ENCODE measurements at places on chromosomes 13 and 19.

DNA sequence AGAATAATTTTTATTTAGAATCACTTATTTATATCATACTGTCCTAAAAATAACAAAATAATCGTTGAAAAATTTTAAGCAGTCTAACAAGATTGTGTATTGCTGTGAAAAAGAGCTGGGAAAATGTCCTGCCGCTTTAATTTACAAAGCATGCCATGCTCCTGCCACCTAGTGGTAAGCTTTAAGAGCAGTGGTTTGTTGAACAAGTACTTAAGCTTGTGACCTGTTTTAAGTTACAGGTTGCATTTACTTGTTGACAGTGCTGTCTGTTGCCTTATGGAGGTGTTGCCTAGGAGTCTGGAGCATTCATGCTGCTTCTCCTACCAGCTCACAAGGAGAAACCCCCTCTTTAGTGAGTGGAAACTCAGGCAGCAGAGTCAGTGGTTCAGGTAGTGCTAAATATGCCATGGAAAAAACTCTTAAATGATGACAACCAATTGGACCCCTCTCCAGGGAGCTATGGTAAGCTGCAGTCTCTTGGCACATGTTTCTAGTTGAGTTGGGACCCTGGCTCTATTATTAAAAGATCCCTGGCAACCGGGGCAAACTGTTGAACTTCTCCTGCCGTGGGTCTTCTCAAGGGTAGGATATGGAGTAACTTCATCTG is 68.4 kb downstream of the SPATA13 start:
- DNase-seq: peak; percentile 15

- no peak for DNase-seq
Observed at GRCh38 chr19:14021474-14021873, 6.5 kb upstream of the RLN3 start.

DNA sequence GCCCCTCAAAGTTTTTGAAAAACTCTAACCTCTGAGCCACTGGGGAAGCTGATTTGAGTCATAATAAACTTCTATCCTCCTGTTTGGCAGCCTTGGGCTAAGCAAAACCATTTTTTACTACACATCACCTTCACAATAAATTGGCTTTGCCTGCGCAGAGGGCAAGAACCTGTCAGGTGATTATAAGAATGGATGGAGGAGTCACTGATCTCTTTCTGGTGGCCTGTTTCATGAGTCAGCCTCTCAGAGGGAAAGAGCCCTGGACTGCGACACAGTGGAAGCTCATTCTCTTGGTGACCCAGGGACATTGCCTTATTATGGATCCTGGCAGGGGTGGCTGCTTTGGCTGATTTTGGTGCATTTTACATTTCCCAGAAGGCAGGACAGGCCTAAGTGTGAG is 17.5 kb upstream of the PSG9 start:
- no peak for DNase-seq

DNA sequence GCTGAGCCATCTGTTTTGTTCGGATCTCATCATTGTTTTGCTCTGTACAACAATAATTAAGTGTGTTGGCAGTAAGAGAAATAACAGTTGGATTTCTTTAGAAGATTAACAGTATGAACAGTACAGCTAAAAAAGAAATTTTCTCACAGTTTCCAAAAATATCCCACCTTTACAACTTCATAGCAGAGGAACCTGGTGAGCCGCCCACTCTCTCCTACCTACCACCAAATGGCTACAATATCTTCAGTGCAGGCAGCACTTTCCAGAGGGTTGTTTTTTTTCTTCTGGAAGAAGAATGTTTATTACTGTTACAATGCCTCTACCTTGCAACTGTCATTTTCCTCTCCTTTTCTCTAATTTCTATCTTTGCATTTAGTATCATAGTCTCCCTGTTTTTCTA is 1577.5 kb upstream of the PRR20A start:
- no peak for DNase-seq

- DNase-seq: no peak
Observed at GRCh38 chr19:5434351-5434917, 20.8 kb upstream of the ZNRF4 start.

- no peak for DNase-seq
Observed at GRCh38 chr19:14511229-14511593, 7.0 kb downstream of the DNAJB1 start.

DNA sequence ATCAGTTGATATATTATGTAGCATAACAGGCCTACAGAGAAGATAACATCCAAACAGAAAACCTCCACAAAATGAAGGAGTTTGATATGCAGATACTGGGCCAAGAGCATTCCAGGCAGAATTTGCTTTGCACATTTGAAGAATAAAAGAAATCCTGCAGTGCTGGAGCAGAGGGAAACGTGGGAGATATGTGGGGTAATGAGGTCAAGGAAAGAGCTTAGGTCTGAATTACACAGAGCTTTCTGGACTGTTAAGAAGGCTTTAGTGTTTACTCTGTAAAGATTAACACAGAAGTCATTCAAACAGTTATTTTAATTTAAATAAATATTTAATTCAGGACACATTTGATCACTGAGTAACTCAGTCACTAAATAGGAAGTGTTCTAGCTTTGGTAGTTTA is 692.7 kb downstream of the PCDH9 start:
- DNase-seq: no peak

- DNase-seq: no peak
Observed at GRCh38 chr13:25912961-25913360, 138.9 kb downstream of the SHISA2 start.

GRCh38 chr19:21147540-21147939 is 5.7 kb downstream of the ZNF431 start:
- DNase-seq: no peak

- no peak for DNase-seq
Observed at GRCh38 chr13:45481688-45482087, 16.9 kb downstream of the COG3 start.

GRCh38 chr13:99004978-99005377 is 27.1 kb upstream of the DOCK9 start:
- no peak for DNase-seq

- no peak for DNase-seq
Observed at GRCh38 chr13:112205990-112206389, 139.0 kb downstream of the SOX1 start.

- DNase-seq: no peak
Observed at GRCh38 chr13:79812070-79812850, 331.3 kb downstream of the NDFIP2 start.

DNA sequence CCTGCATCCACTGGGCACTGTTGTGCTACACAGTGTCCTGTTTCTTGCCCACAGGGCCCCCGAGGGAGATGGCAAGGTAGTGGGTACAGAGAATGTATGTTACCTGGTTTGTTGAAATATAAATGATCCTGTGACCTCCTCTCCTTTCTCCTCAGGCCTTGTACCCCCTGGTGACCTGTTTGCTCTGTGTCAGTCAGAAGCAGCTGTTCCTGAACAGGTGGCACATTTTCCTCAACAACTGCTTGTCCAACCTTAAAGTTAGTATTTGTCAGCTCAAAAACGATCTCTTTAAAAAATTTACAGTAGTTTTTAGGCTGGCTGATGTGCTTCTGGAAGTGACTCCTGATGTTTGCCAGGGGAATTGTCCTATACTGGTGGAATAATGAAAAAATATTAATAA is 105.1 kb downstream of the FRY start:
- DNase-seq: no peak

DNA sequence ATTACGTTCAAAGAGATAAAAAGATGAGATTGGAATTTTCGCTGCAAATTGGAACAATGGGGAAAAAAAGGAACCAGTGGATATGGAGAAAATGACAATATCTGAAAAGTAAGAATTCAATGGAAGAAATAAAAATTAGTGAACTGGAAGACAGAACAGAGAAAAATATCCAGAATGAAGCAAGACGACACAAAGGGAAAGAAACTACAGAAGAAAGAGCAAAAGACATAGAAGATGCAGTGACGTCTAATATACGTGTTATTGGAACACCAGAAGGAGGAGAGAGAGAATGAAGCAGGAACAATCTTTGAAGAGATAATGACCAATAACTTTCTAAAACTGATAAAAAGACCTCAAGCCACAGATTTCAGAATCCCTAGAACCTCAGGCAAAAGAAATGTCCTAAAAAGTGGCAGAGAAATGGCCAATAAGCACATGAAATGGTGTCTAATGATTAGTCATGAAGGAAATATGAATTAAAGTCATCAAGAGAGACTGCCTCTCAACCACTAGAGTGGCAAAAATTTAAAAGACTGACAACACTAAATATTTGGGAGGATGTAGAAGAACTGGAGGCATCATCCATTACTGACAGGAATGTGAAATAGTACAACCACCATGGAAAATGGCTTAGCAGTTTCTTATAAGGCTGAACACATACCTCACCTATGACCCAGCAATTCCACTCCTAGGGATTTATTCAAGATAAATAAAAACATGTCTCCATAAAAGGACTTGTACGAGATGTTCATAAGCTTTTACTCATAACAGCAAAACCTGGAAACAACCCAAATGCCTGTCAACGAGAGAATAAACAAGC is 56.5 kb downstream of the GADD45B start:
- DNase-seq: no peak

GRCh38 chr19:20244356-20244755 is 77.3 kb downstream of the ZNF486 start:
- no peak for DNase-seq

DNA sequence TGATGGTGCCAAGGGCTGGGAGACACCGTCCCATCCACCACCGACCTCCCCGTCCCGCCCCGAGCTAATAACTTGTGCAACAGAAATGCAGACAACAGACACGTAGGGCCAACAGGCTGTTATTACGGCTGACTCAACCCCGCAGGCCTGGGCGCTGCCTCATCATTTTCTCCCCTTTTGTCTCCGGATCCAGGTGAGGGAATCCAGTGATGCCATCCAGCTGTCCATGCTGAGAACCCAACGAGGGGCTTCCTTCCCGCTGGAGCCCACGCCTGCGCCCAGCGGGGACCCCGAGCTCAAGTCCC is 6.4 kb upstream of the DIRAS1 start:
- DNase-seq: no peak

DNA sequence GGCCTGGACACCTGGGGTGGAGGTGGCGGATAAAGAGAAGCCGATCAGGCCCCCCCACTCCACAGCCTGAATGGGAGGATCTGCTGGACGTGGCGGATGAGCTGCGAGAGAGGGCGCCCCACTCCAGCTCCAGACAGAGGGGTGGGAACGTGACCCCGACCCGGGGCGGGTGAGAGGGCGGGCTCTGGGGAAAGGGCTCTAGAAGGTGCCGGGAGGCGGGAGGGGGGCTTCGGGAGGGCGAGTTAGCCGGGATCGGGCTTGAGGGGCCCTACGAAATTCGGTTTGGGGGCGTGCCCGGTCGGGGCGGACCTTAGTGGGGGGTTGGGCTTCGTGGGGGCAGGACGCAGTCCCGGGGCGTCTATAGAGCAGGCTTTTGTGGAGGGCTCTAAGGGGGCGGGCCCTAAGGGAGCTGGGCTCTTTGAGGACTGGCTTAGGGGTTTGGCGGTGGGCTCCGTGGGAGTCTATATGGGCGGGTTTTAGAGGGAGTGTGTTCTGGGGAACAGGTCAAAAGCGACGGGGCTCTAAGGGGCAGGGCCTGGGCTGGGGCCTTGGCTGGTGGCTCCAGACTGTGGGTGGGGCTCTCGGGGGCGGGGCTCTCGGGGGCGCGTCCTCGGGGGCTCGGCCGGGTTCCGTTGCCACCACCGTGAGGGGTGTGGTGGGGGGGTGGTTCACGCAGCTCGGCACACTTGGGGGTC is 4.1 kb upstream of the NANOS3 start:
- no peak for DNase-seq

GRCh38 chr13:92224825-92225224 is 826.4 kb downstream of the GPC5 start:
- DNase-seq: no peak

DNA sequence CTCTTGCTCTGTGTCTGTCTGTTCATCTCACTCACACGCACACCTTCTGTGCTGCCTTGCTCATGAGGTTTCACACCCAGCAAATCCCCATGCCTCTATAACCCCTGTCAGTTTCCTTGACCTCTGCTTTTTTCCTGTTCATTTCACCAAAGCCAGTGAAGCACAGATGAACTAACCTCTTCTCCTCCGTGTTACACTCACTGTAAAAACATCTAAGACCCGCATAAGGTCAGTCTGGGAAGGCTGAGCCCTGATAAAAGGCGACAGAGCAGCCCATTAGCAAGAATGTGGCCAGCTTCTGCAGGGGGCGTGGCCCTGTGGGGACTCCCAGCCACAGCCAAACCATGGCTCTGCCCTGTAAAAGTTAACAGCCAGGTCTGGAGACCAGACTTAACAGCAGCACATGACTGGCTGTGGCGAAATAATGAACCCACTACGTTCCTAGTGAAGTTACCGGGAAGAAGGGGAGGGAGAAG is 42.8 kb upstream of the NPAS1 start:
- no peak for DNase-seq

DNA sequence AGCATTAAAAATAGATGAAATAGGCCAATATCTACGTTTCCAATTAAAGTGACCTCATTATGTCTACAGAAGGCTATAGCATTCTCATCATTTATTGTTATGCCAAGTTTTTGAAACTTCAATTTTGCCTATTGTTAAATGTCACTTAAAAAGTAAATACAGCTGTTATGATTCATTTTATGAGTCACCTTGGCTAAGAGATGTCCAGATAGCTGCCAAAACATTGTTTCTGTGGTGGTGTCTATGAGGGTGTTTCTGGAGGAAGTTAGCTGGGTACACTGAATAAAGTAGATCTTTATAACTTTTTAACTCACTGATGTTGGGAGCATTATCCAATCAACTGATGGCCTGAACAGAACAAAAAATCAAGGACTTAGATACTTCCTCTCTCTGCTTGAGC is 1209.7 kb upstream of the PCDH9 start:
- DNase-seq: no peak

GRCh38 chr19:3110126-3110825 is 16.1 kb downstream of the GNA11 start:
- no peak for DNase-seq

DNA sequence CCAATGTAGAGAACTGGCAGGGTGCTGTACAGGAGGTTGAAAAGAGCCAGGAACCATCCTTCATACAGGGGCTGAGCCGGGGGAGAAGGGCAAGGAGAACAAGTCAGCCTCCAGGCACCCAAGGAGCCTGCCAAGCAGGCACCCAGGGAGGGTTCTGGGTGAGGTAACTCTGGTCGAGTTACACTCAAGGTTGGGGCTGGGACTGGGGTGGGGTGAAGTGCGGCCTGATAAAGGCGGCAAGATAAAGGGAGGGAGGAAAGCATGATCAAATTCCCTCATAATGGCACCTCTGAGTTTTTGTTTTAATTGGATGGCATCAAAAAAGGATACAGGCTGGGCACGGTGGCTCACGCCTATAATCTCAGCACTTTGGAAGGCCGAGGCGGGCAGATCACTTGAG is 25.0 kb downstream of the ATP8B3 start:
- no peak for DNase-seq

DNA sequence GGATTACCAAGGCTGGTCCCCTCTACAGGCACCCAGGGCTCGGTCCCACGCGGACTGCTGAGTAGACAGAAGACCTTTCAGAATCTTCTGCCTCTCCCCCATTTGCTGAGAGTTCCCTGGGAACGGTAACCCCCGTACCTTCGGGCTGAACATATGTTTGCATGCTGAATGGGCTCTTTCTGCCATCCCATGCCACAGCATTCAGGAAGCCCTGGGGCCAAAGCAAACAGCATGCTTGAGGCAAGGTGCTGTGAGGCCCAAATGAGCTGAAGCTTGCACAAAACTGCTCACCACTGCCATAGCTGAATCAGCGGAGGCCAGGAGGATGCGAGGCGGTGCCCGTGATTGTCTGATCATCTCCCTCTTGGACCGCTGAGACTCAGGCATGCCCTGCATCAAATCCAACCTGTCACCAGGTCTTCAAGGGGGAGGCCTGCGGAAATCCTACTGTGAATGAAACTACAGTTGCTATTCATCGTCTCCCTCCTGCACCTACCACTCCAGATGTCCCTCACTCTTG is 16.3 kb upstream of the C19orf12 start:
- DNase-seq: no peak
